WTC11 (cell line): ENCODE measurements at places on chromosomes 16 and 17. TPM values are rescaled to one million over a fixed set of nuclear protein-coding genes. Genes with fewer than 3 reads are reported as not detected.

- DNase-seq, result peak; percentile 79
- no peaks in the 10 kb centered on the region for H3K36me3 ChIP-seq
- peaks cover 79% of the 10 kb centered on the region for H3K27me3 ChIP-seq
- H3K27ac ChIP-seq, result 0 out of 2 replicates have a peak overlapping the region, but pooled peaks have one; percentile 29
- H3K4me1 ChIP-seq, result peaks cover 14% of the 10 kb centered on the region
Measured at GRCh38 chr16:30805370-30806169, 18.6 kb upstream of the ZNF629 start.

DNA sequence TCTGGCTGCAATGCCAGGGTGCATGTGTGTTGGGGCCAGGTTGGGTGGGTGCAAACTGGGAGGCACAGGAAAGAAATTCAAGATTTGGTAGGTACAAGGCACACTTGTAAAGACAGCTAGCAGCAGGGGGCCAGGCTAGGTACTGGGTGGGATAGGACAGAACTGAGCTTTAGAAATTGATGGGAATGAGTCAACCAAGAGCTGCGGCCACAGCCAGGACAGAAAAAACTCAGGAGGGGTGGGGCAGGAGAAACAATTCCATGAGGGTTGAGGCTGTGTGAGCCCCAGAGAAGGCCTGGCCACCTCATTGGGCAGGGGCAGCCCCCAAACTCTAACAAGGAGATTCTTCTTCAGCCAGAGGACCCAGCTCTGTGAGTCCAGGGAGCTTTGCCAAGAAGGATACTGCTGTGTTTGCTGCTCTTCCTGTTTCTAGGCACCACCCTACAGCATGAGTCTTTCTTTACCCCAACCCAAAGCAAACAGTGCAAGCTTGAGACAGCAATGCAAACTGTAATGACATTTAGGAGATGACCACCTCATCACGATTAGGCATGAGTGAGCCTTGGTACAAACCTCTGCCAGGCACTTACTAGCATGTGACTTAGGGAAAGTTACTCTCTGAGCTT lies 21.3 kb upstream of the CCDC182 start:
- H3K36me3 ChIP-seq, result no peaks in the 10 kb centered on the region
- no peak overlapping the region for H3K27ac ChIP-seq
- H3K4me1 ChIP-seq, result peaks cover 24% of the 10 kb centered on the region
- no peak overlapping the region for H3K4me3 ChIP-seq
- H3K27me3 ChIP-seq, result peaks cover 21% of the 10 kb centered on the region

GRCh38 chr16:26985100-26986065 lies 81.3 kb upstream of the C16orf82 start:
- peak overlapping the region; percentile 99 for H3K27ac ChIP-seq
- peak; percentile 37 for DNase-seq
- peak overlapping the region; percentile 56 for H3K4me3 ChIP-seq
- H3K4me1 ChIP-seq, result peaks cover 49% of the 10 kb centered on the region
- peaks cover 6% of the 10 kb centered on the region; the same call in 1 of the 2 replicates for H3K27me3 ChIP-seq
- peaks cover 10% of the 10 kb centered on the region for H3K36me3 ChIP-seq

DNA sequence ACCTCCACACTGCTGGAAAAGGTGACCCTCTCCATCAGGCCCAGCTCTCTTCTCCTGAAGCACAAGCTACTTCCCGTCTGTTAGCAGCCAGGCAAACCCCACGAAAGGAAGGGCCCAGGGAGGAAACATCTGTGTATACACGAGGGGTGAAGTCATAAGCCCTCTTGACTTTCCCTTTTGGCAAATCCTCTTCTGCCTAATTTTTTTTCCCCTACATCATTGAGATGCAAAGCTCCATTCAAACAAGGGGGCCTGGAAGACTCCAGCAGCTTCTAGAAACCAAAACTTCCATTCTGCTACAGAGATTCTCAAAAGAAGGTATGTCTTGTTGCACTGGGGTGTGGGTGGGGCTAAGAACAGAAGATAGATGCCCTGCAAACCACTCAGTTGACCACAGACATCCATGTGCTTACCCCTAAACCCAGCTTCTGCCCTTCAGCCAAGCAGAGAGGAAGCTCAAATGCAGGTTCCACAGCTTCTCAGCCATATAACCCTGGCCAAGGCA lies 145.6 kb upstream of the RCVRN start:
- H3K27me3 ChIP-seq, result no peaks in the 10 kb centered on the region
- no peak overlapping the region for H3K27ac ChIP-seq
- H3K36me3 ChIP-seq, result no peaks in the 10 kb centered on the region
- DNase-seq, result no peak

- no peak overlapping the region for H3K4me3 ChIP-seq
- no peaks in the 10 kb centered on the region for H3K36me3 ChIP-seq
- no peak for DNase-seq
- H3K27me3 ChIP-seq, result no peaks in the 10 kb centered on the region
- H3K4me1 ChIP-seq, result peaks cover 78% of the 10 kb centered on the region
Measured at GRCh38 chr17:27521281-27522027, 65.2 kb downstream of the KSR1 start.

- no peaks in the 10 kb centered on the region for H3K27me3 ChIP-seq
- H3K36me3 ChIP-seq, result peaks cover 12% of the 10 kb centered on the region
- peaks cover 48% of the 10 kb centered on the region for H3K4me1 ChIP-seq
Measured at GRCh38 chr16:11560701-11561453, 25.8 kb downstream of the LITAF start.

DNA sequence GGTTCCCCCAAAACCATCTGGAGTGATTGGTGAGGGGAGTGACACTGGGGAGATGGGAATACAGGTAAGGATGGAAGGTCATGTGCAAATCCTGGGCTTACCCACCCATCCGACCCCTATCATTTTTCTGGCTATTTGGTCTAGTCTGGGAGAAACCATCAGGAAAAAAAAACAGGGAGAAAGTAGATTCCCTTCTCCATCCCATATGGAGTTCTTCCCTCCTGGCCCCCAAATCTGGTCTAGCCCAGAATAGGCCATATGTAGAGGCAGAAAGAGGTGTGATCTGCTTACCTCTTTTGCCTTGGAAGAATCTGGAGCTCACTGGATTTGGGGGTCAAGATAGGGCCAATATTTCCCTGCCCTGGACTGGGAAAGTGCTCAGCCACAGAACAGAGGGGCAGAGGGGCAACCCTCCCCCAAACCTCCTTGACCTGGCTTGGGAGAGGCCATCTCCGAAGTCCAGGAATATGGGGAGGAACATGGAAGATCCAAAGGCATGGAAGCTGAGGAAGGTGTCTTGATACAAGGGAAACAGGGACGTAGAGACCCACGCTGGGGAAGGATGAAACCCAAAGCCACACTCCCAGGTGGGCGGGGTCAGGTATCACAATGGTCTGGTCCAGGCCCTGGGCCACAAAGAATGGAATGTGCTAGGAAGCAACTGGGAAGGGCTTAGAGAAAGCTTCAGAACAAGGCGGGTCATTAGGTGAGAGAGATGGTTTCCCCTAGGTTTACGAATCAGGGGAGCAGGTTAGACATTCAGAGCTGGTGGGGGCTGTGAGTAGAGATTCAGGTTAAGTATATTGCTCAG lies 16.2 kb downstream of the CHRNB1 start:
- no peak overlapping the region for H3K4me3 ChIP-seq
- peaks cover 11% of the 10 kb centered on the region for H3K4me1 ChIP-seq
- no peak overlapping the region for H3K27ac ChIP-seq
- no peaks in the 10 kb centered on the region for H3K36me3 ChIP-seq
- peak; percentile 65 for DNase-seq

- no peak overlapping the region for H3K4me3 ChIP-seq
- no peak overlapping the region for H3K27ac ChIP-seq
Measured at GRCh38 chr16:75938818-75939217, 212.5 kb upstream of the CPHXL start.

DNA sequence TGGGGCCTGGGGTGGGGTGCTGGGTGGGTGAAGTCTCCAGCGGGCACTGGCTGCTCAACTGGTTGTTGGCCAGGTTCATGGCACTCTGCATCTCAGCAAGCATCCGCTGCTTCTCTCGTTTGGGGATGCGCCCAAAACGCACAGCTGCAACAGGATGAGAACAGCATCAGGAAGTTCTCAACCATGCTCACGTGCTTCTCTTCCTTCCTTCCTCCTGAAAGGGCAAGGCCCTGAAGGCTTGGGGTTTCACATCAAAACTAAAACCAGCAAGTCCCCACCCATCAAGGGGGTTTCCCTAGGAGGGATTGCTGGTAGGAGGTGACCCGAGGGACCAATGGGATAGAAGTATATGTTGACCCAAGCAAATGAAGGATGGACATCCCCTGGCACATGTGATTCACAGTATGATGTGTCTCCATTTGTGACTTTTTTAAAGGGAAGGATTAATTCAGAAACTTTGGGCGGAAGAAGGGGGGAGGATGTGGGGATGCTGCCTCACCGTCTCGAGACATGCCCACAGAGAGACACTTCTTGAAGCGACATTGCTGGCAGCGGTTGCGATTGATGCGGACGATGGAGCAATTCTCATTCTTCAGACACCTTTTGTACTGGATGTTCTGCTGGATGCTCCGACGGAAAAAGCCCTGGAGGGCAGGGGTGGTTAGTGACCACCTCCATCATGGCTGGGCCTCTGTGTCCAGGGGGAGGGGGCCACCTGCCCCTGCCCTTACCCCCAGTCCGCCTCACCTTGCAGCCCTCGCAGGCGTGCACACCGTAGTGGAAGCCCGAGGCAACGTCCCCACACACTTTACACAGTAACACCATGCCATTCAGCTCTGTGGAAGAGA lies 4.2 kb downstream of the NR1D1 start:
- DNase-seq, result no peak
- H3K4me1 ChIP-seq, result peaks cover 40% of the 10 kb centered on the region
- H3K27ac ChIP-seq, result no peak overlapping the region
- peaks cover 29% of the 10 kb centered on the region for H3K36me3 ChIP-seq

DNA sequence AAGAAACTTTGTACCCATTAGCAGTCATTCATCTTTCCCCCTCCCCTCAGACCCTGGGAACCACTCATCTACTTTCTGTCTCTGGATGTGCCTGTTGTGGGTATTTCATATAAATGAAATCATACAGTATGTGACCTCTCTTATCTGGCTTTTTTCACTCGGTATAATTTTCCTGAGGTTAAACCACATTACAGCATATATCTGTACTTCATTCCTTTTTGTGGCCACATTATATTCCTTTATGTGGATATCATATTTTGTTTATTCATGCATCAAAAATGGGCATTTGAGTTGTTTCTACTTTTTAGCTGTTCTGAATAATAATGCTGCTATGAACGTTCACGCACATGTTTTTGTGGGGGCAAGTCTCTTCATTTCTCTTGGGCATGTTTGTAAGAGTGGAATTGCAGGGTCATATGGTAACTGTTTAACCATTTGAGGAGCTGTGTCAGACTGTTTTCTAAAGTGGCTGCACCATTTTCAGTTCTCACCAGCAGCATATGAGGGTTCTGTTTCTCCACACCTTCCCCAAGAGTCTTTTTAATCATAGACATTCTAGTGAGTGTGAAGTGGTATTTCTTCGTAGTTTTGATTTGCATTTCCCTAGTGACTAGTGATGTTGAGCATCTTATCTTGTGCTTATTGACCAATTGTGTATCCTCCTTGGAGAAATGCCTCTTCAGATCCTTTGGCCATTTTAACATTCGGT lies 3.8 kb downstream of the SNX29 start:
- H3K4me3 ChIP-seq, result no peak overlapping the region
- no peak overlapping the region for H3K27ac ChIP-seq
- peaks cover 21% of the 10 kb centered on the region for H3K4me1 ChIP-seq
- no peaks in the 10 kb centered on the region for H3K27me3 ChIP-seq
- no peak for DNase-seq

- no peaks in the 10 kb centered on the region for H3K4me1 ChIP-seq
- H3K27ac ChIP-seq, result peak overlapping the region; percentile 57; the same call in 1 of the 2 replicates
- H3K36me3 ChIP-seq, result peaks cover 21% of the 10 kb centered on the region
- no peaks in the 10 kb centered on the region for H3K27me3 ChIP-seq
- H3K4me3 ChIP-seq, result no peak overlapping the region
- DNase-seq, result no peak
Measured at GRCh38 chr17:40253565-40253964, 34.1 kb upstream of the CDC6 start.

- H3K4me3 ChIP-seq, result no peak overlapping the region
- no peak for DNase-seq
- H3K36me3 ChIP-seq, result no peaks in the 10 kb centered on the region; the same call in 1 of the 2 replicates
- H3K27ac ChIP-seq, result no peak overlapping the region
Measured at GRCh38 chr17:10052106-10052813, 146.1 kb downstream of the GAS7 start.

- peaks cover 7% of the 10 kb centered on the region for H3K4me1 ChIP-seq
- H3K27me3 ChIP-seq, result no peaks in the 10 kb centered on the region
- no peaks in the 10 kb centered on the region; the same call in 1 of the 2 replicates for H3K36me3 ChIP-seq
- no peak overlapping the region for H3K4me3 ChIP-seq
Measured at GRCh38 chr17:75475144-75475835, 18.9 kb downstream of the TMEM94 start.

DNA sequence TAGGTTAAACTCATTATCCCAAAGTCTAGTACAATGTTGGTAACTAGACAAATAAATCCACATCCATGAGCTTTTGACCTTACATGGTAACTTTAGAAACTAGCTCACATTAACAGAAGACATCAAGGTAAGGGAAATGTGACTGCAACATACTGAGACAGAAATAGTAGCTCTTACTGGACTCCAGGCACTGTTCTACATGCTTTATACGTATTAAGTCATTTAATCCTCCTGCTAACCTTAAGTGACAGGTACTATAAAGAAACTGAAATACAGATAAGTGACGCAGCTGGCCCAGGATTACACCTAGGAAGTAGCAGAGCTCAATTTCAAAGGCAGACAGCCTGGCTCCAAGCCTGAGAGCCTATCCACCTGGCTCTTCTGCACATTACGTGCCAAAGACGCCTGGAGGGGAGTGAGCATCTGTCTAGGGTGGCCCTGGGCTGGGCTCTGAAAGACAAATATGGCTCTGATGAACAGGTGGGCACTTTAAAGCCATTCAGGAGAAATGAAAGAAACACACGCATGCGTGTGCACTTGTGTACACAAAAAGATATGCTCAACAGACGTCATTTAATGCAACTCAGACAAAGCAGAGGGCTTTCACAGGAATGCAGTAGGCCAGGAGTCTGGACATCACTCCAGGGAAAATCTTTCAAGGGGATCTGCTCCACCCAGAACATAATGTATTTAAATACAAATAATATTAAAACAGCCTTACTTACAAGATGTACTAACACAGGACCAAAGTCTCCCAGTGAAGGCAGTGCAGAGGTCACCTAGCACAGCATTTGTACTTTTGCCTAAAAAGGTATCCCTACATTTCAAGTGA lies 4.4 kb downstream of the ZC3H7A start:
- H3K27ac ChIP-seq, result peak overlapping the region; percentile 50; the same call in 1 of the 2 replicates
- H3K4me3 ChIP-seq, result no peak overlapping the region
- no peak for DNase-seq
- H3K4me1 ChIP-seq, result peaks cover 26% of the 10 kb centered on the region

DNA sequence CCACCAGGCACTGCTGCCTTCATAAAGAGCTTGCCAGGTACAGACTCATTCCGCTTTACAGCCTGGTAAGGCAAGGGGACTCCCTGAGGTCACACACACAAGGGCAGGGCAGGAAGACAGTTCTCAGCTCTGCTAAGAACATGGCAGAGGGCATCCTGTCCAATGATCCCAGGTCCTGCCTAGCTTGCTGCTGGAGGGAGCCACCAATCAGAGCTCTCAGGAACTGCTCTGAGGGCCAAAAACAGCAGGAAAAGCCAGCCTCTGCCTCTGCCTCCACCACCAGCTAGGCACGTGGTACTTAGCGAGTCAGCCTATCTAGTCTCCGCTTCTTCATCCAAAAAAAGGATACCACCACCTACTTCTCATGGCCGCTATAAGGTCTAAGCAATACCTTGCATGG lies 66.1 kb downstream of the GTF3C1 start:
- no peak overlapping the region for H3K4me3 ChIP-seq
- no peak overlapping the region for H3K27ac ChIP-seq
- DNase-seq, result no peak
- H3K36me3 ChIP-seq, result peaks cover 69% of the 10 kb centered on the region

The SMIM36 gene
- total RNA-seq, result not detected in 3 replicates

The DNAAF8 gene
- 0.09 to 0.41 TPM (median 0.14 TPM) in 3 replicates for total RNA-seq
